RPMI8226 (cell line): ENCODE measurements at places on chromosomes 11 and 22.

GRCh38 chr22:36613958-36614357, 85.0 kb upstream of the EIF3D start:
- no peak for DNase-seq

GRCh38 chr11:17979770-17980371, 33.0 kb downstream of the SERGEF start:
- DNase-seq: peak; percentile 19

DNA sequence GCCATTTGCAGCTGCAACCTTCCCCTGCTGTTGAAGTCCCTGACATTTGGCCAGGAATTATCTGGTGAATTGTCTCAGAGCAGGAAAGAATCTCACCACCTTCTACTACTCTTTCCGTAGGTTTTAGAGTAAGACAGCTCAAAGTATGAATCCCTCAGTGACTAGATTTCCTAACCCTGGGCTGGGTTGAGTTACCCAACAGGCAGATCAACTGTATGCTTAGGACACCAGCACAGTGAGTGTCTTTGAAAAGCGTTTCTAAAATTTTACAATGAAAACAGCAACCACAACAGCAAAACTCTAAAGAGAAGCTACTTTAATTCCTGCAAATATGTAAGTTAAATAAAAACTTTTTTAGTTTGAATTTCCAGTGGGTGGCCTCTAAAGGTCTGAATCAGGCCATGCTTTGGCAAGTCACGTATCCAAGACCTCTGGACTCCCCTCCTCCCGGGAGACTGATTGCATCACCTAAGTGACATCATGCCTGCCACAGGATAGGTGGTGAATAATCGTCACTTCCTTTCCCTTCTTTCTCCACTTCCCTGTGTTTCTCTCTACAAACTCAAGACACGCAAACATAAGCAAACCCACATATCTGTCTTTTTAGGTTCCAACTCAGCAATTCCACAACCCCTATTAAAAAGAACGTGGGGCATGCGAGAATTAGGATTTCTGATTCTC, 7.8 kb downstream of the OR8B12 start:
- no peak for DNase-seq

GRCh38 chr11:126163074-126163700, 48.3 kb downstream of the RPUSD4 start:
- no peak for DNase-seq

- DNase-seq: no peak
Measured at GRCh38 chr11:19565639-19566038, 147.0 kb upstream of the NAV2 start.

DNA sequence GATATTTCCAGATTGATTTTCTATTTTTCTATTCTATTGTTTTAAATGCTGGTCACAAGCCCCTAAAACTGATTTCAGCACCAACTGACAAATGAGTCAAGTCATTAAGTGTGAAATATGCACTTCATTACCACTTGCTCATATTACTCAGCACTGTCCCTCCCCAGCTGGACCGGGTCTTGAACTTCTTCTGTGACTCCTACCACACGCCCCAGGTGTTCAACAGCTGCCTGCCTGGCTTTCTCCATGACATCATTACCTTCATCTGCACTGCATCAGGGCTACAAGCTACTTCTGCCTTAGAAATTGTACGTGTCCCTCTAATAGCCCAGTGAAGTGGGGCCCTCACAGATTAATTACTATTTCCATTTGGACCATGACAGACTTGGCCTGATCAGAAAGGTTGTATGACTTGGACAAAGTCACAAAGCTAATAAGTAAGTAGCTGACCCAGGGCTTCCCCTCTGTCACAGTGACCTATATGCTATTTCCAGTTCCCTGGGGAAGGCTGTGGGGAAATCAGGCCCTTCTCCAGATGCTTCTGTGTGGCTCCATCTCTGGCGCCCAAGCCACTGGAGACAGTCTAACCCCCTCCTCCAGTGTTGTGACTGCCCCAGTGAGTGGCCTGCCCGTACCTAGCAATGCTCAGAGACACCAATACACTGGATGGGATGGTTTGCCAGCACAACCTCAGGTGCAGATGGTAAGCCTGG, 18.1 kb downstream of the TBC1D10A start:
- peak; percentile 63 for DNase-seq

DNA sequence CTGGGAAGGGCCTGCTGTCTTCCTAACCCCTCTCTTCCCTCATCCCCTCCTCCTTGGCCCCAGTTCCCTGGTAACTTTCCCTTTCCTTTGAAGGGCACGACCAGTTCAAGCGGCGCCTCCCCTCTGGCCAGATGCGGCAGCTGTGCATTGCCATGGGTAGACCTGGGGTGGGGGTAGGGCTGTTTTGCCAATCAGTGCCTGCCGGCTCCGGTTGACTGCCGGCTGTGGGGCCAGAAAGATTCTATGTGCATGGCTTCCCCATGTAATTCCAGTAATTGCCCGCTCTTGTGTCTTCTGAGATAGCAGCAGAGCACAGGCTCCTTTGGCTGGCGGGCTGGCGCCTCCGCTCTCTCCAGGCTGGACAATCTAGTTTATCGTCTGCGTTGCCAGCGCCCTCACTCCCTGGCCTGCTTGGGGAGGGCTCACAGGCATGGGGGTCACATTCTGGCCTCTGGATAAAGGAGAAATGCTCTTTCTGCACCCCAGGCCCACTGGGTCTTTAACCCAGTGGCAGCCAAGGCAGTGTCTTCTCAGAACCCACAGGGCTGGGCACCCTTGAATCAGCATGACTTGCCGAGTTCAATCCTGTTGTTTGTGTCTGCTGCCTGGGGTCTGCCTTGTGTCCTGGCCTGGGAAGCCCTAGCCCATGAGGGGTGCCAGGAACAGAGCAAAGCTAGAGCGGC, 9.4 kb downstream of the SIDT2 start:
- DNase-seq: no peak

DNA sequence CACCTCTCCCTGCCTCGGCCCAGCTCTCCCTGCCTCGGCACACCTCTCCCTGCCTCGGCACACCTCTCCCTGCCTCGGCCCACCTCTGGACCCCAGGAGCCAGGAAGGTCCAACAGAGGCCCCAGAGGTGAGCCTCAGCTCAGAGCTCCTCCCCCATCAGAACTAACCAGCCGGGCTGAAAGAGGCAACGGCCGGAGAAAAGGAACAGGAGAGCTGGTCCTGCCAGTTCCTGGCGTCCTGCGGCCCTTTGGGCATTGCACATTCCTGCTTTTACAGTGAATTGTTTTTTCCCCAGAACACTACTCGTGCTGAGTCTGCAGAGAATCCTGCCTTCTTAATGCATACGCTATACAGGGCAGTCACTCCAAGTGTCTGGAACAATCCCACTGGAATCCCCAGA, 45.8 kb downstream of the LMO1 start:
- DNase-seq: no peak

- DNase-seq: no peak
Measured at GRCh38 chr22:24977370-24978221, 25.1 kb downstream of the KIAA1671 start.

DNA sequence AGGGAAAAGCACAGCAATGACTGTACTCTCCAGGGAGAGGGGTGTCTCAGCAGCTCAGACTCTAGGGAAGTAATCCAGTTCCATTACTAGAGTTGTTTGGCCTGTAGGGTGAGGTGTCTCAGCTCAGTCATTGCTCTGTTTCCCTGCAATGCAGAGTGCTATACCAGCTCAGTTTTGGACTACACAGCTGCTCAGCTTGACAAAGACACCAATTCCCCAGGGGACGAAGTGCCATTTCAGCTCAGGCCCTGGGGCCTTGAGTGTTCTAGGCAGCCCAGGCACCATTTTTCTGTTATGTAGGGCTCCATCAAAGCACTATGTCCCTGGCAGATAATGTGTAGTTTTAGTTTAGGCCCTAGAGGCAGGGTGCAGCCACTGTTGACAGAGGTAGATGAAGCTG, 18.2 kb downstream of the CALCB start:
- DNase-seq: no peak

GRCh38 chr11:62705880-62706849, 1.1 kb downstream of the BSCL2 start:
- DNase-seq: peak; percentile 98

DNA sequence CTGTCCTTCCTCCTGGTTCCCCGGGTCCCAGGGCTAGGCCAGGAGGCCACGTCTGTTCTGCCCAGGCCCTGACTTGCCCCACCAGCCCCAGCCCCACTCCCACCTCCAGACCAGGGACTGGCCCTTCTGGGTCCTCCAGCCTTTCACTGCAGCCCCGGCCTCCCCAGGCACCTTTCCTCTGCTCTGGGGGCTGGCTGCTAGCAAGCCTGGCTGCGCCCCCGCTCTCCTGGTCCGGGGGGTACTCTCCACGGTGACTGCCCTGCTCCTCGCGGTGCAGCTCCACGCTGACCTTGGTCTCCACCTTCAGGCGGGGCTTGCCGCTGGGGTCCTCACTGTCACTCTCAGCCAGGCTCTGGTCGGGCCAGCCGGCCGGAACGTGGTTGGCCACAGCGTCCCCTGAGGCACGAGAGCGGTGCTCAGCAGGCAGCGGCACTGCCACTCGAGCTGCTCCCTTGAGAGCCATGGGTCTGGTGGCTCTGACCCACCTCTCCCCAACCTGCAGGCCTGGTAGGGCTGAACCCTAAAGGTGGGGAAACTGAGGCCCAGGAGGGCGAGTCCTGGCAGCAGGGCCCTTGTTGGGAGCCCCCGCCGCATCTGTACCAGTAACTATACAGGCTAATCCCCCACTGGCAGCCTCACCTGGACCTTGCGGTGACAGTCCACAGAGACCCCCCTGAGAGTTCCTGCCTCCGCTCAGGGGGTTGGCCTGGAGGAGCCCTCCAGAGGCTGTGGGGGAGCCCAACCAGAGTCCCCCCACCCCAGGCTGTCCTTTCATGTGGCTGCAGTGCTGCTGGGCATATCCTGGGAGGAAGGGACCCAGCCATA, 29.0 kb downstream of the TRMU start:
- DNase-seq: no peak

DNA sequence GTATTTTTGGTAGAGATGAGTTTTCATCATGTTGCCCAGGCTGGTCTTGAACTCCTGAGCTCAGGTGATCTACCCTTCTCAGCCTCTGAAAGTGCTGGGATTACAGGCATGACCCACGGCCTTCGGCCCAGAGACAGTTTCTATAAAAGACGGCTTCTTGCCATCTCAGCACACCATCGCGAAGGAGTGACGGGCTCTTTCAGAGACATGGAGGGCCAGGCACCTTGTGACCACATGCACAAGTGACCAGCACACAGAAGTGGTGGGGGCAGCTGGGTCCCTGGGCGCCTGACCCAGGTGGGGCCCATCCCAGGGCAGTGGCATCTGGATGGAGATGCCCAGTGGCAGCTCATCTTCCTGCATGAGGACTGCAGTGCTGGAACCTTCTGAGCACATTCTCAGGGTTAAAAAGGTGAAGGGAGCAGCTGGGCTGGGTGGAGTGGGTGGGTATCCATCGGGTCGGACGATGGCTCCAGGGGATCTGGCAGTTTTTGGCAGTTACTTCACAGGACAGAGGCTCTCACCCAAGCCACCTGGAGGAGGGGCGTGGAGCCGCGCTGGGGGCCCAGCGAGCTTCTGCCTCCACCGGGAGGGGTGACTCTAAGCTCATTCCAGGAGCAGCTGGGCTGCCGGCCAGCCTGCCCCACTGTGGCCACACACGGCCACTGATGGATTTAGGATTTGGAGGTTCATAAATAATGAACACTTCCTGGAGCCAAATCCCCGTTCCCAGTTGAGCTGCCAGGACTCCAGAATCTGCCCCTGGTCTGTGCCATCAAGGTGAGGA, 373.0 kb downstream of the CTTN start:
- no peak for DNase-seq

DNA sequence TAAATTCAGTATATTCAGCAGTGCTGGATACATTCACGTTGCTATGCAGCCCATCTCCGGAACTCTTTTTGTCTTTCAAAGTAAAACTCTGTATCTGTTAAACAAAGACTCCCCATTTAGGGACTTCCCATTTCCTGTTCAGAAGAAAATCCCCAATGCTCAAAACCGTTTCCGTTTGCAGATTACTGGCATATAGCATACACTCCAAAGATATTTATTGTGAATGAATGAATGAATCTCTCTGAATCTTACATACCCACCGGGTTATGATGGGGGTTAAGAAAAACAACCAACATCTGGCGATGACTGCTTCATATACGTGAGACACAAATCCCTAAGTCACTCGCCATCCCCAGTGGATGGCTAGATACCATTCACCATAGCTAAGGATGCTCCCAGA, 1.6 kb downstream of the THY1 start:
- DNase-seq: no peak

GRCh38 chr11:44797886-44798606, 71.3 kb downstream of the TSPAN18 start:
- no peak for DNase-seq

GRCh38 chr11:70836071-70836470, 416.3 kb downstream of the SHANK2 start:
- DNase-seq: no peak

GRCh38 chr11:35077709-35078469, 61.1 kb upstream of the CD44 start:
- no peak for DNase-seq

- DNase-seq: no peak
Measured at GRCh38 chr11:6365659-6366058, 24.6 kb upstream of the SMPD1 start.

GRCh38 chr11:17443000-17443399, 33.6 kb downstream of the ABCC8 start:
- DNase-seq: no peak

DNA sequence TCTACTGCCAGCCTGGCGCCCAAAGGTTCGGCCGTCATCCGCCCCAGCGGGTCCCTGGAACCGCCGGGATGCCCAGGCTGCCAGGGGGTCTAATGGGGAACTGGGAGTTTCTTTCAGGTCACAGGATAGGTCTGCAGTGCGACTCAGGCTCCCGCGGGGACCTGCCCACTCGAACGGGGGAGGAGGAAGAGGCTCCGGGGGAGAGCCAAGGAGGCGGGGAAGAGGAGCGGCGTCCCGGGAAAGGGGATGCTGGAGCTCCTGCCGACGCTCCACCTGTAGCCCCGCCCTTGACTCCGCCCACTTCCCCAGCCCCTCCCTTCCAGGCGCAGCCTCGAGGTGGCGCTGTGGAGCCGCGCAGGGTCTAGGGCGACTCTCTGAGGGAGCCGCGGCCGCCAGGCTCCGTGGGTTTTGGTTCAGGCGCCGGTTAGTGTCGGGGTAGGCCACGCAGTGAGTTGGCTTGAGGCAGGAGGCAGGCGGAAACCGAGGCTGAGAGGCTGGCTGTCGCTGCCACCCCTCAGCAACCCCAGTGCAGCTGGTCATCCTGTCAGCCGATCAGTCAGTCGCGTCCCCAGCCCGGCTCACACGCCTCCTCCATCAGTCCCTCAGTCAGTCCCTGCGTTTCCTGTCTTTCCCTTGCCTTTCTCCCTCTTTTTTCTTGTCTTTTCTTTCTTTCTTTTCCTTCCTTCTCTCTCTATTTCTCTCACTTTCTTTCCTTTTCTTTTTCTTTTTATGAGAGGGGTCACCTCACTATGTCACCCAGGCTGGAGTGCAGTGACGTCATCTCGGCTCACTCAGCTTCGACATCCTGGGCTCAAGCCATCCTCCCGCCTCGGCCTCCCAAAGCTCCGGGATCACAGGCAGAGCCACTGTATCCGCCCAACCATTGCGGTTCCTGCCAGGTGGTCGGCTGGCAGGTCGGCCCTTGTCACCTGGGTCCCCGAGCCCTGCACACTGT, 26.4 kb downstream of the YWHAH start:
- peak; percentile 71 for DNase-seq

GRCh38 chr22:46798366-46799350, 36.2 kb downstream of the TBC1D22A start:
- DNase-seq: peak; percentile 75

- peak; percentile 57 for DNase-seq
Measured at GRCh38 chr11:117097389-117098268, 599 bp downstream of the SIK3 start.
